Fibroblast of skin of left quadriceps (primary cell): ENCODE measurements at places on chromosomes 16 and 17.

- peak; percentile 58 for DNase-seq
Observed at GRCh38 chr16:89507834-89508590, at the start of gene SPG7. SPG7 (plus strand) TSS chr16:89508403; CDS start chr16:89508418, 15 bp downstream.

DNA sequence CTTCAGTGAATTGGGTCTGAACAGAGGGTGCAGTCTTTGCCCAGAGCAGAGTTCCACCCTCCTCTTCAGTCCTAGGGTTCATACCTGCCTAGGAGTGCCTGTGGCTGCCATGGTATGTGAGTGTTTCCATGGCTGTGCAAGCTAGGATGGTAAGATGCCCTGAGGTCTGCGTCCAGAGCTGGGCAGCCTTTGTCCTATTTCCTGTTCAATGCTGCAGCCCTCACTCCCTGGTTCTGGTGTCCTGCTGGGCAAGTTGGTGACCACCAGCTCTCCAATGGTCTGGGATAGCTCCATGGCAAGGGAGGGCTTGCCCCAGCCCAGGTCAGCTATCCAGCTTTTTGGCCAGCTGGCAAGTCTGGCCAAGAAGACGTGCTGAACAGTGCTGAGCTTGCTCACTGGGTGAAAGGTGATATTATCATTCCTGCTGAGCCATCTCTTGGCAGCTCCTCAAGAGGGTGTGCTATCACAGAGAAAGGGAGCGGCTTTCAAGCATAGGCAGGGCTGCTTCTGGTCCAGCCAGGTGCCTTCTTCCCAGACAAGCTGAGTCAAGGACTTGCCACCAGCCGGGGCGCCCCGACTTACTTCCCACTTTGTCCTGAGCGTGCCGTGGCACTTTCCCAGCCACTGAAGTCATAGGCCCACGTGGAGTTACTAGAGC, 13.0 kb upstream of the NFATC3 start:
- DNase-seq = no peak

DNA sequence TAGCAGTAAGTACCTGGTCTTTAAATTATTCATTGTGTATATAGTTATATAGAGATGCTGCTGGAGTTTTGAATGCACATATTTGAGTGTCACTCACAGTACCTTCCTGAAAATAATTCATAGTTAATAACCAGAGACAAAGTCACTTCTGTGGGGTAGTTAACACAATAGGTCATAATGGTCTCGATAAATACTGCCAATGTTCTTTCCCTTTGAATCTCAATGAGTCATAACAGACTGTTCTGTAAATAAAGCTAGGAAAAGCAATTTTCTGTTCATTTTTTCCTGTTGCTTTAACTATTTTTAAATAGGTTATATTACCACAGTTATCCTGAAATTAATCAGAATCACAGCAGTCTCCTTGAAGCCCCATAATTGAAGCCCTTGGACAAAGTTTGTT, 87.2 kb downstream of the MAP2K4 start:
- no peak for DNase-seq

GRCh38 chr16:3789375-3790099, 72.2 kb upstream of the TRAP1 start:
- DNase-seq = no peak

GRCh38 chr17:56822725-56823124, 11.0 kb downstream of the C17orf67 start:
- DNase-seq = no peak
